ENCODE measurements at places on chromosomes 3 and 15.

- no peak for DNase-seq
Observed at GRCh38 chr3:123553536-123553935, 31.3 kb downstream of the HACD2 start.

DNA sequence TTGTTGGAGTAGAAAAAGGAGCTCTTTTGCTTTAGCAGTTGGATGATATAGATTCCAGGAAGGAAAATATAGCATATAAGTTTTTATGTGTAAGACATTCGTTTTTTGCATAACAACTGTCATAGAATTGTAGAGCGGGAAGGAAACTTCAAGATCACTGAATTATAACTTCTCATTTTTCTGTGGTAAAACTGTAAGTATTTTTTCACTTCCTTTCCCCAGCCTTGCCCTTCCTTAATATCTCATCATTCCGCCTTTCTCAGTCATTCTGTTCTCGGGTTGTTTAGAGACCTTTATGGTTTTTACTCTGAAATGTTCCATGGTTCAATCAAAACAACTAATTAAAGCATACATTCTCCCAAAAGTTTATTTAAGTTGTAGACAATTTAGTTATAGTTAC is 1.1 kb downstream of the EAF2 start:
- no peak for DNase-seq

DNA sequence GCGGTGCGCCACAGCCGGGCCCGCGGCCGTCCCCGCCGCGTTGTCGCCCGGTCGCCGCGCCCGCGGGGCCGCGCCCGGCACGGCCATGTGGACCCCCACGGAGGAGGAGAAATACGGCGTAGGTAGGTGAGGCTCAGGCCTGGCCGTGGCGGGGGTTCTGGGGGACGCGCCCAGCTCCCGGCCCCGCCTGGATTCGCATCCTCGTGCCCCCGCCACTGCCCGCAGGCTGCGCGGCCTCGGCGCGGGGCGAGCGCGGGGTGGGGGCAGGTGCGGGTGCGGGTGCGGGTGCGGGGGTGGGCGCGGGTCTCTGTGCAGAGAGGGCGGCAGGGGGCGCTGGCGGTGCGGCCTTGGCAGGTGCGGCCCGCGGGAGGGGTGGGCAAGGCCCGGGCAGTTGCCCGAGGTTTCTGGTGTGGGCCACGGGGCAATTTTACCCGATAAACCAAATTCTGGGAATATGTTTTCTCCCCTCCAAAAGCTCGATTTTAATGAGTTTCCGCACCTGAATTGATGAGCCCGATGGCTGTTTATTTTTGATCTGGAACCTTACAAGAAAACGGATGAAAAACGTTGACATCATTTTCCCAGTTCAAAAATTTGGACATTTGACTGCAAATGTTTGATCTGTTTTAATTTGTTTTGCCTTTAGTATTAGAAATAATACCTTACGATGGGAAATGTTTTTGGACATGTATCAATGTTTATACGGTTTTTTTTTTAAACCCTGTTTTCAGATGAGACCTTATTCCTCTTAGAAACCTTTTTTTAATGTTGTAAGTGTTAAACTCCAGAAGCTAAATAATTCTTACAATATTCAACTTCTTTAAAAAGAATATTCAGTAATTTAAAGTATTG is 678 bp downstream of the DOCK3 start:
- peak; percentile 48 for DNase-seq

DNA sequence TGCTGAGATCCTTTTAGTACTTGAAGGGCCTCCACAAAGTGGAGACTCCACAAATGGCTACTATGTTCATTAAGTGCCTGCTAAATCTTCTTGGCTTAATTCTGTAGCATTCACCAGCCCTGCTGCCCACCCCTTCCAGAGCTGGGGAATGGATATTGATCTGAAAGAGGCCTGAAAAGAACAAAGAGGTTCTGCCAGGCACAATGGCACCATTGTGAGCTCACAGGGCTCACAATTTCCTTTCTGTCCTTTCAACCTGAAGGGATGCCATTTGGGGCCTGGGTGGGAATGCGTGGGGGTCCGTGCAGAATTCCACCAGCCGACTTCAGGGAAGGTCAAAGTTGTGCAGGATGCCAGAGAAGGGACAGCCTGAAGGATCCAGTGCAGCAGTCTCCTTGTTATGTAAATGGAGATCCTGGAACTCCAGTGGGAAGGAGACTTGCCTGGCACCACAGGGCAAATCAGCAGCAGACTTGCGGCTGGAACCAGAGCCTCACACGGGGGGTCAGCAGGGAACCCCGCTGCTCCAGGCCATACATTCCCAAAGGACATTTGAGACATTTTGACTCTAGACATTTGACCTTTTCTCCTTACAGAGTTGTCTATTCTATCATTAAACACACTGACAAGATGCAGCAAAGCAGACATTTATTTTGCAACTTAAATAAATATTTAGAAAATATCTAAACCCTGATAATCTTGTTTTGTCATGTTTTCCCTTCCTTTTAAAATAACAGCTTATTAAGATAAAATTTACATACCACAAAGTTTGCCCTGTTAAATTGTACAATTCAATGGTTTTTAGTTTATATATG is 21.5 kb upstream of the MORF4L1 start:
- no peak for DNase-seq

DNA sequence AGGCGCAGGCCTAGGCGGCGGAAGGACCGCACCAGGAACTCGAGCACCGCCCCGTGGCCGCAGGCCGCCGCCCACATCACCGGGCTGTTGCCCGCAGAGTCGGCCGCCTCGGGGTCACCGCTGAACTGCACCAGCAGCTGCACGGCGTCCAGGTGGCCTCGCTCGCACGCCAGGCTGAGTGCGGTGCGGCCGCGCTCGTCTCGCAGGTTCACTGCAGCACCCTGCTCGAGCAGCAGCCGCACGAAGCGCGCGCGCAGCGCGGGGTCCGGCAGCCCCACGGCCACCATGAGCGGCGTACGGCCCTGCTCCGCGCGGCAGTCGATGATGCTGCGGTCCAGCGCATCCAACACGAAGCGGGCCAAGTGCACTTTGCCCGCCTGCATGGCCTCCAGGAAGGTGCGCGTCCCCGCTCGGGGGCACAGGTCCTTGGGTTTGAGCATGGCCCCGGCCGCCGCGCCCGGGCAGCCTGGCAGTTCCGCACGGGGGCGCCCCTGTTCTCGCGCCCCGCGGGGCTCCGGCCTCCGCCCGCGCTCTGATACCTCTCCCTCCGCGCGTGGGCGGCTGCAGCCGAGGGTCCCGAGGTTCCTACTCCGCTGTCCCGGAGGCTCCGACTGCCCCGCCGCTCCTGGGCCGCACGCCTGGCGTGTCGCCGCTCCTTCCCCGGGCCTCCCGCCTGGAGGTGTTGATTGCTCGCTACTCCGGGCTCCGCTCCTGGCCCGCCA is 556 bp downstream of the ANKRD63 start:
- peak; percentile 16 for DNase-seq

DNA sequence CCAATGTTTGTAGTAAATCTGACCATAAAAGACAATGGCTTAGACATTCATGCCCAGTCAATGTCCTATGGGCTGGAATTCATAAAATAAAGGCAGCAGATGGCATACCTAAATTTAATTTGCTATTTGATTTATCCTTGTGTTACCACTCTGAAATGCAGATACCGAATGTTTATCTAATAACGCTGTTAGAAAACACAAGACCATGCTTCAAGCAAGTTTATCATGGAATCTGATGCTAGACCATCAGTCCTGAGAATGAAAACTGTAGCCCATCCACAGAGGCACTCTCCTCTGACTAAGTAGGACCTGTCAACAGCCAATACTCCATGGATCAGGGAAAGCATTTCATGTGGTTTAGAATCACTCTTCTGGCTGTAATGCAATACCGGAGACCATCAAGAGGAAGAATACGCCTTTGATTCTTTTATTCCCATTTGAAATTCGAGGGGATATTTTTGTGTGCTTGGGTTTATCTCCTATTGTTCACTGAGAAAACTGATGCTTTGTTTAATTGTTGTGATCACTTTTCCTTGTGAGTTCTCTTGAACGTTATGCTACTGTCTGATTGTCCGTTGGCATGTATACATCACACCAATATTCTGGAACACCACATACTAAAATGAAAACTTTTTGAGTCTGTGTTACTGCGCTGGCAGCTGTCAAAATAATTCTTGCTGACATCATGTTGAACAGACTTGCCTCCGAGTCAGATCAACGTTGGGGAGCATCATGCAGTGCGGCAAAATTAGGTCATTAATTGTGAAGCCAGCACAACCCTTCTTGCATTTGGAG is 12.1 kb upstream of the CPB1 start:
- DNase-seq: no peak

DNA sequence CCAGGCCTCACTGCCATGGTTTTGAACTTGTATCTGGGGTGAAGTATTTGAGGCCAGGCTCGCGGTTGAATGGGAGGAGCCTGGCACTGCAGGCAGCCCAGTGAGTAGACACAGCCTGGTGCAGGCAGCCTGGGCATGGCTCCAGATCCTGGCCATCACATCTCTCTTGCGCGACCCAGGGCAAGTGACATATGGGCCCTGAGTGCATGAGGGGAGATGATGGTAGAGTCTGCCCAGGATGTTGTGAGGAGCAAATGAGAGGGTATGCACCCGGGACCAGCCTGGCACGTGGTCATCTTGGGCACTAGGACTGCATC is 103.5 kb downstream of the TBC1D2B start:
- DNase-seq: no peak

- no peak for DNase-seq
Observed at GRCh38 chr3:9473496-9474065, 76.2 kb downstream of the SETD5 start.

GRCh38 chr3:59001675-59002074 is 48.1 kb downstream of the CFAP20DC start:
- no peak for DNase-seq

DNA sequence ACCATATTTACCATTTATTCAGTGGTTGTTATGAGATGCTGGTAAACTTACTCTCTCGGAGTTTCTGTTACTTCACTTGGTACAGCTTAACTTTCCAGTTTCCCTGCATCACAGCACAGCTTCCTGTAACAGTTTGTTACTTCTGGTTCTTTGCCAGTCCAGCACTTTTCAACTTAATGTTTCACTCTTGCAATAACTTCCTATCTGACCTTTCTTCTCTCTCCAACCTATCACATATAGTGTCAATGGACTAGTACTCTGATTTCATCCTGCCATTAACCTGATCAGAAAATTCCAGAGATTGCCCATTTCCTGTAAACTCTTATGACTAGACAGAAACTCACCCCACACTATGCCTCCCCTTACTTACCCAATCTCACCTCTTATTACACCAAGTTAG is 3.9 kb upstream of the ATP11B start:
- DNase-seq: no peak

DNA sequence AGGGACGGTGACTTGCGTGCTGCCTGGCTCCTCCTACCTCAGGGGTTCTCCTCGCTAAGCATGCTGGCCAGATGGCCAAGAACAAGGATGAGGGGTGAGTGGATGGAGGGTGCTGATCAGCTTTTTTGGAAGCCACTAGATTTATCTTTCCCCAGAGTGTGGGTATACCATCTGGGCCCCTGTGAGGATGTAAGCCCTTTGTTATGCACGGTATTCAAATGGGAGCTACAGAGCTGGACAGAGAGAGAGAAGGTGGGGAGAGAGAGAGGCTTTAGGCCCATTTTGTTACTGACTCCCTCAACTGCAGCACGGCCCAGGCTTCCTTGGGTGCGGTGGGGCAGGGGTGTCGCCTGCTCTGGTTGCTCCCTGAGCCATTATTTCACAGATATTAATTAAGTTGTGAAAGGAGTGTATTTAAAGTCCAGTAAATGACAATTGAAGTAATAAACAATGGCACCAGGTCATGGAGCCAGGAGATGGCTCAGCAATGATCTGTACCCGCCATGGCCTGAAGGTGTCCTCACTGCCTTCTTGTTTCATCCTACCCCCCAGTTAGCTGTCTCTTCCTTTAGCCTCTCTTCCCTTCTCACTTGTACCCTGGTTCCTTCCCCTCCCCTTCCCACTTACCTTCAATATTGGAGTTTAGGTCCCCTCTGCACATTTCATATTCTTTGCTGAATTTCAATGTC is 158.0 kb downstream of the CLSTN2 start:
- DNase-seq: no peak

DNA sequence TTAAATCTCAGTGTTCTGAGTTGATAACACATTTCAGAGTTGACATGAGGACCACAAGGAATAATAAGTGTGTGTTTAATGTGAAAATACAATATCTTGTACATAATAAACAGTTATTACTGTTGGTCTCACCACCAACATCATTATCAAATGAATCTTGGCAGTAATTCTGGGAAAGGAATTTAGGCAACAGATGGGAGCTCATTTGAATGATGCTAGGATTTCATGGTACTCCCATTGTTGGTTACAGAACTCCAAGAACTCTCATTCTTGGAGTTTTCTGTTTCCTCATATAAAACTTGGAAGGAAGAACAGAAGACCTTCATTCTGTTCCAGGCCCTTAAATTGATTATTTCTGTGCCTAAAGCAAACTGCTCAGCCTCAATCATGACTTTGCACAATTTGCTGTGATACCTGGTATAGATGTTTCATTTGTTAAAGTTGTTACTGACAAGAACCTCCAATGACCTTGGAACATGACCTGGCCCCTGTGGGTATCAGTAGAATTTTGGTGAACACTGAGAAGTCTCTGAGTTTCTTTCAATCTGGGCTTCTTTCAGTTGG is 385.8 kb downstream of the LPP start:
- DNase-seq: no peak

DNA sequence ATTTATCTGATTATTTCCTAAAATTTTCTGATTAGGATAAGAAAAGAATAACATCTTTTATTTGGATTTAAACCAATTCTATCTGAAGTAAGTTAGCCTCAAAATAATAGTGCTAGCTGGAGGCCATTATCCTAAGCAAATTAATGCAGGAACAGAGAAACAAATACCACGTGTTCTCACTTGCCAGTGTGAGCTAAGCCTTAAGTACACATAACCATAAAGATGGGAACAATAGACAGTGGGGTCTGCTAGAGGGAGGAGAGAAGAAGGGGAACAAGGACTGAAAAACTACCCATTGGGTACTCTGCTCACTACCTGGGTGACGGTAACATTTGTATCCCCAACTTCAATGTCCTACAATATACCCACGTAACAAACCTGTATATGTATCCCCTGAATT is 31.3 kb upstream of the LYSMD4 start:
- DNase-seq: no peak

- no peak for DNase-seq
Observed at GRCh38 chr15:89395461-89395871, 60.8 kb upstream of the POLG start.

GRCh38 chr3:73687106-73688004 is 62.6 kb upstream of the PDZRN3 start:
- no peak for DNase-seq

DNA sequence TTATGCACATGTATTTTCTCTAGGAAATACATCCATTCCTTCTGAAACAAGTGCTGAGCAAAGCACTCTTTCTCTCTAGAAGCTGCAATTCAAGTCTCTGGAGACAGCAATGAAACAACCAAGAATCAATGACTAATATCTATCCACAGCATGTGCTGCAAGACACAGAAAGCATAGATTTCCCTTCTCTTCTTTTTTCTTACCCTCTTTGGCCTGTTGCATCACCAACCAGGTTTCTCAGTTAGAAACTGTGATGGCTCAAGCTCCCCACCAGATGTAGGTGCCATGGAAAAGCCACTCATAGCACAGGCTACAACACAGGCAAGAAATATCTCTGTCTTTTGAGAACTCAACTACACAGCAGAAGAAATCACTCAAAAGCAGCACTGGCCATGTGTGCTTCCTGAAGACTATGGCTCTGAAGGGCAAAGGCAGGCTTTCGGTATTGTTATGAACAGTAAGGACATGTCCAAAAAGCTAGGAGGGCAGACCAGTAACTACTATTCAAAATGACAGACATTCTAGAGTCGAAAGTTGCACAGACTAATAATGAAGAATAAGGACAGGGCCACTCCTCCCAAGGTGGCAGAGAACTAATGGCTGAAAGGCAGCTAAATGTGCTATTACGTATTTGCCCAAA is 15.5 kb downstream of the ZDHHC3 start:
- DNase-seq: no peak

Data from SW480 (cell line).